Stimulated activated CD8-positive, alpha-beta memory T cell treated with anti-CD3 and anti-CD28 coated beads, Interleukin-7, amount 100 ng/mL, for 1 hour (primary cell): ENCODE measurements at places on chromosomes 12 and 14.

DNA sequence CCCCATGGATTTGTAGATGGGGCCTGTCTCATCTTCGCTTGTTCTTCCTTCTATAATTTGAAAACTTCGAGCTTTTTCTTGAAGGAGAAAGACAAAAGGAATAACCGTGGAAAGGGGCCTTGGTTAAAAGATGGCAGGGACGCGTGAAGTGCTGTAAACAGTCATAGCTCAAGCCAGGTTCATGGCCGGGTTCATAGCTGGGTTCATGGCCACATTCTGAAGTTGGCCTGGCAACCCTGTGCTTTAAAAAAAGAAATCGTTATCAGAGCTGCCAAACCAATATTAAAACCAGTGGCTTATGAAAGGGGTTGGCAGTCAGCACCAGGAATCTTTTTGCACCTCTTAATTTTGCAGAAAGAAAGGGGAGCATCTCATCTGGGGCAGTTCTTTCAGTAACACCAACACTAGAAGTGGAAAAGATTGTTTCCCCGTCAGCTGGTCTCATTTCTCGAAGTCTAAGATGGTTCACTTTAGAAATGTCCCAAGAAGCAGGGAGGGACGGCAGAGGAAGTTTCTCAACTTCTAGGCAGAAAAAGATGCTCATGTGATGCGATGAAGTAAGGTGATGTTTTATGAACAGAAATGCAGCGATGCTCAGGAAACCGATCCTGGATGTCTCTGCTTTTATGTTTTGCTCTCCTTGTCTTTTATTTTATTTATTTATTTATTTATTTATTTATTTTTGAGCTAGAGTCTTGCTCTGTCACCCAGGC lies 193.1 kb upstream of the TBX3 start:
- DNase-seq: no peak

DNA sequence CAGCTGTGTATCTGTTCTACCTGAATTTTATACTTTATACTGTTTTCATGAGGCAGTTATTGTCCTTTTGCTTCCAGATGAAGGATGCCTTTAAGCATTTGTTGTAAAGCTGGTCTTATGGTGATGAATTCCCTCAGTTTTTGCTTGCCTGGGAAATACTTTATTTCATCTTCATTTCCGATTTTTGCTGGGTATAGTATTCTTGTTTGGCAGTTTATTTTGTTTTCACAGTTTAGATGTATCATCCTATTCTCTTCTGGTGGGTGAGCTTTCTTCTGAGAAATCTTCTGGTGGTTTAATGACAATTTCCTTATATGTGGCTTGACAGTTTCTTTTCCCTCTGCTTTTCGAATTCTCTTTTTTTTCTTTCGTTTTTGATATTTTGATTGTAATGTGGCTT lies 188.1 kb downstream of the NUBPL start:
- no peak for DNase-seq

GRCh38 chr14:104334424-104335161 lies 196.2 kb downstream of the KIF26A start:
- no peak for DNase-seq

DNA sequence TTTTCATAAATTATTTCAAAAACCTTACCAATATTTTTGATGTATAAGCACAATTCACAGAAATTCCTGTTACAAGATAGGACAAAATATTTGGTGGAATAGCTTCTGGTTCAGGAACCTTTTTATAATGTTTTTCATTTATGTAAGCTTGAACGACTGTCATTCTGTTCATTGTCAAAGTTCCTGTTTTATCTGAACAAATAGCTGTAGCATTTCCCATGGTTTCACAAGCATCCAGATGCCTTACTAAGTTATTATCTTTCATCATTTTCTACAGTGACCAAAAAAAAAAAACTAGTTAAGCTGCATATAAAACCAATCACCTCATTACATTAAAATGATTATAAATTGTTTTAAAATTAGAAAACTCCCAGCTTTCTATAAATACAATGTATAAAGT lies 87.1 kb downstream of the ATP2B1 start:
- no peak for DNase-seq

- no peak for DNase-seq
Measured at GRCh38 chr12:58167622-58168021, 226.3 kb downstream of the ATP23 start.
